ENCODE measurements at places on chromosomes 3 and 15.

GRCh38 chr3:145266368-145266767 lies 894.6 kb downstream of the PLOD2 start:
- no peak for DNase-seq

- DNase-seq: no peak
Measured at GRCh38 chr15:79065361-79065705, 25.2 kb downstream of the RASGRF1 start.

- DNase-seq: peak; percentile 13
Measured at GRCh38 chr15:99731336-99732123, 1.7 kb downstream of the LYSMD4 start.

GRCh38 chr3:168100777-168101492 lies 5.2 kb upstream of the GOLIM4 start:
- DNase-seq: peak; percentile 37

DNA sequence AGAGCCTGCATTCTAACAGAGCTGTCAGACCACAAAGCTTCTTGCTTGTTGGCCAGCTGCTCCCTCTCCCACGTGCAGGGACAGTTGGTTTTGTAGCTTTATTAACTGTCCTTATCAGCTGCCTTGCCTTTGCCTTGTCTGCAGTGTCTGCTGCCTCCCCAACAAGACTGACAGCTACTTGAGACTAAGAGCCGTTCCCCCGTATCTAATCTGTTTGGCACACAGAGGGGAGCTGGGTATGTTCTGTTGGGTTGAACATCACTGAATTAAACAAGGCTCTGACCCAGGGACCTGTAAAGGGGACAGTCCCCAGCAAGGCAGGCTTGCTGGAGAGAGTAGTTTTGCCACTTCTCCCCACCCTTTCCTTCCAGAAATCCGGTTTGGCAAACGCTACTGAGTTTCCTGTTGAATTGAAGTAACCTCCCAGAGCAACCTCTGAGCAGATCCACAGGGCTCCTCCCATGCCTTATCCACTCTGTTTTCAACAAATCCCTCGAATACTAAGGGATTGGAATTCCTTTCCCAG lies 116.1 kb downstream of the ANP32A start:
- peak; percentile 27 for DNase-seq

DNA sequence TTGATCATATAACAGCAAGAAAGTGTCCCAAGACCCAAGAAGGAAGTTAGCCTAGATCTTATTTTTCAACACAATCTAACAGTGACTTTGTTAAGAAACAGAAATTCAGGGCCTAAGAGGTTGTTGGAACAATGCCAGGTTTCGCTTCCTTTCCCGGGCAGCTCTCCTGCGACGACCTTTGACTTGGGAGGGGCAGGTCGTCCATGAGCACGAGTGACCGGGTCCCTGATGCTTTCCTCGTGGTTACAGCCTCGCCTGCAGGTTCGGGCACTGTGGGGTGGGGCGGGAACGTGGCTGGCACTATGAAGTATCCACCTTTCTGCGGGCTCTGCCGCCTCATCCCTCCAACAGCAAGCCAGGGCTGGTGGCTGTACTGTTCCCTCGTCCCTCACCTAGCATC lies 90.1 kb upstream of the RGMA start:
- no peak for DNase-seq

GRCh38 chr3:136671921-136672320 lies 80.3 kb downstream of the STAG1 start:
- DNase-seq: peak; percentile 32

DNA sequence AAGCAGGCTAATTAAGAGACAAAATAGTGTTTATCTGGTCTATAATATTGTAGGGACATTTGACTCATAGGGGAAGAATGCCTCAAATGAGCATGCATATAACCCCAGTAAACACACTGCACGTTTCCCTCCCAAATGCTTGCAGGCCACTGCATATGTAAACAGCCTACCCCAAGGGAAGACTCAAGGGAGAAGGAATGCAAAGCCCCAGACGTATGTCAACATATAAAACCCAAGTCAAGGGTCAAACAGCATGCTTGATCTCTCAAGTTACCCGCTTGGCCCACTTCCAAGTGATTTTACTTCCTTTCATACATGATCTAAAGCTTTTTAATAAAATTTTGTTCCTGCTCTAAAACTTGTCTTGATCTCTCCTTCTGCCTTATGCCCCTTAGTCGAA lies 1090.0 kb downstream of the OTOL1 start:
- DNase-seq: peak; percentile 71

DNA sequence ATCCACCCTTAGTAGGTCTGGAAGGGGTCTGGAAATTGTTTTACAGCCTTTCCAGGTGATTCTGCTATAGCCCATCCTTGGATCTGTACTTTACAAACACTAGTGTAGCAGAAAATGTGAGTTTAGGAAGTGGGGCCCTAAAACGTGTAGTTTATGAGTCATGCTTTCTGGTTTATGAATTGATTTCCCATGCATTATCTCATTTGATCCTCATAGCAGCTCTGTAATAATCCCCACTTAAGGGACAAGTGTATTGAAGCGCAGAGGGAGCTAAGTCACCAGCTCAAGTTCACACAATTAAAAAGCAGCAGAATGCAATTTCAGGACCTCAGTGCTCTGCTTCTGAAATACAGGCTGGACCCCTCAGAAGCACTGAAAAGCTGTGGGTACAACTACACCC lies 22.7 kb upstream of the STARD5 start:
- no peak for DNase-seq

DNA sequence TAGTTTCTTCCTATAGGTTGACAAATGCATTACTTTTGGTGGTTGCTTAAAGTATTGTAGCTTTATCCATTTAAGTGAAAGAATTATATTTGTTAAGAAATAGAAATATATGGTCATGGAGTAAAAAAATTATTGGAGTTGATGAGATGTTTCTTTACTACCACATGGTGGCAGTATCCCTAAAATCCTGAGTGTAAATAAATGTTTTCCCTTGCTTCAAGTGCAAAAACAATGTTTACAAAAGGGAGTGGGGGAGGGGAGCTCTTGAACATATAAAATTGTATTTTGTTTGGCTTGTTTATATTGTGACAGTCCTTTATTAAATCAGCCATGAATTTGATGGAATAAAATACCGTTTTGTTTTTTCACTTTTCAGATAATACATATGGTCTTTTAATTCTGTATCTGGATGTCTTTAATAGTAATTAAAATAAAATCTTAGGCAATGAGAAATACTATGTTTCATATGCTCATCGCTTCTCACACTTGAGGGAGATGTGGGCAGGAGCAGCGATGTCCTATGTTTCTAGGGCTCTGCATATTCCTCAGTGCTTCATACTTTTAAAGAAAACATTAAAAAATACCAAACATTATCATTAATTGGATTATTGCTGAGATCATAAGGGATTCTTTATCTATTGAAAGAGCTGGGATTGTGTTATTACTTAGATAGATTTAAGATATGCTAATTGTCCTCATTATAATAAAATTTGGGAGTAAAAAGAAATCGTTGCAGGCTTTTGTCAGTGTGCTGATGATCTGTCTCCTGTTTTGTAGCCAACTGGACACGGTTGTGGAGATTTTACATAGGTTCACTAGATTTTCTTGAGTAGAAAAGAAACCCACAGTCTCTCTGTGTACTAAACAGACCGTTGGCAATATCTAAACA lies 349.7 kb downstream of the TUSC7 start:
- DNase-seq: peak; percentile 58

Measured in mesenchymal stem cell (in vitro differentiated cells and primary cell).